ENCODE measurements at places on chromosomes 1 and 21. TPM values are rescaled to one million over a fixed set of nuclear protein-coding genes. Genes with fewer than 3 reads are reported as not detected.

The SPRR2B gene
- not detected for polyA plus RNA-seq

The HCRTR1 gene
- not detected for polyA plus RNA-seq

The CACYBP gene
- polyA plus RNA-seq = 181 TPM

The UCHL5 gene
- 14.5 TPM for polyA plus RNA-seq

The GJA8 gene
- polyA plus RNA-seq = not detected

The PCP4 gene
- polyA plus RNA-seq = 45.1 TPM

The HSPG2 gene
- polyA plus RNA-seq = 27.0 TPM

GRCh38 chr1:203124546-203125317 lies 2.8 kb upstream of the ADORA1 start:
- no peak for DNase-seq

GRCh38 chr1:230749150-230749549 lies 2.0 kb downstream of the CAPN9 start:
- DNase-seq = no peak

- no peak for DNase-seq
These were observed 71.9 kb downstream of the CEP350 start for GRCh38 chr1:180026556-180026955.

GRCh38 chr1:230957580-230957989 lies 21.1 kb downstream of the TTC13 start:
- no peak for DNase-seq

GRCh38 chr1:67559222-67559700 lies 125.7 kb upstream of the GADD45A start:
- no peak for DNase-seq

DNA sequence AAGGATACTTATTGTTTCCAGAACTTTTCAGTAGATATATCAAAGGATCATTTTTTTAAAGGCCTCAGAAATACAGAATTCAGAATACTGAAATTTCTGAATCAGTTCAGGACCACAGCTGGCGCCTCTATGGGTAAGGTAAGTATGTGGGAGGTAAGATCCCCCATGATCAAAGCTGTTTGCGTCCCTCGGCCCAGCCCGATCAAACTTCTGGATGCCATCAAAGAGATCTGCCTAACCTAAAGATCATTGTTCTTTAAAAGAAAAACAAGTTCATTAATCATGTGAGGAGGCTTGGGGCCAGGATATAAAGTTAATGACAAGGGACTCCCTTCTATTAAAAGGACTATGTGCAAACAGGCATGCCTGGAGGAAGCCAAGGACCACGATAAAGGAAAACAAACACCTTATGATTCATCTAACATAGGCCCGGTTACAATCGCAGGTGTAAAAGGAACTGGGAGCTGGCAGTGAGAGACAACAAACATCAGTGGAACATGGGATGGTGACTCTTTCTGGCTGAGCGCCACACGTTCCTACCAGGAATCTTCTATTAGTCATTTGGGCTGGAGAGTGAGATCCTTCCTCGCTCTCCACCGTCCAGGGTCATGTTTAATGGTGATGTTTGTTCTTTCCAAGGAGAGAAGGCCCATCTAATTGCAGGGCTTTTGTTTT lies 2.8 kb upstream of the BACE2 start:
- DNase-seq = no peak

DNA sequence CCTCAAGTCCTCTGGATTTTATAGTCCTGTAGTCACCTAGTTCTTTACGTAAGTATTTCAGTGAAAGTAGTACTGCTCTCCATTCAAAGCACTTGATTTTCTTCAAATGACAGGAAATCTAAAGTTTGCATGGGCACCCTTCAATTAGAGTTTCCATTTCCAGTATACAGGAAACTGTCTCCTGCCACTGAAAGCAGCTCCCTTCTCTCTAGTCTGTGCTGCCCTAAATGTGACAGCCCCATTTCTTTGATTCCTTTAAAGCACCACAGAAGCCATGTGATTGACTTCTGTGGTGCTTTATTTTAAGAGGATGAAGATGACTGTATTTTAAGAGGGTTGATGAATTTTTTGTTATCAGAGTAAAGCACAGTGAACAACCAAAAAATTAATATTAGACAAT lies 226.1 kb downstream of the DNAH14 start:
- DNase-seq = no peak

GRCh38 chr1:221972276-221973235 lies 230.7 kb upstream of the DUSP10 start:
- no peak for DNase-seq

DNA sequence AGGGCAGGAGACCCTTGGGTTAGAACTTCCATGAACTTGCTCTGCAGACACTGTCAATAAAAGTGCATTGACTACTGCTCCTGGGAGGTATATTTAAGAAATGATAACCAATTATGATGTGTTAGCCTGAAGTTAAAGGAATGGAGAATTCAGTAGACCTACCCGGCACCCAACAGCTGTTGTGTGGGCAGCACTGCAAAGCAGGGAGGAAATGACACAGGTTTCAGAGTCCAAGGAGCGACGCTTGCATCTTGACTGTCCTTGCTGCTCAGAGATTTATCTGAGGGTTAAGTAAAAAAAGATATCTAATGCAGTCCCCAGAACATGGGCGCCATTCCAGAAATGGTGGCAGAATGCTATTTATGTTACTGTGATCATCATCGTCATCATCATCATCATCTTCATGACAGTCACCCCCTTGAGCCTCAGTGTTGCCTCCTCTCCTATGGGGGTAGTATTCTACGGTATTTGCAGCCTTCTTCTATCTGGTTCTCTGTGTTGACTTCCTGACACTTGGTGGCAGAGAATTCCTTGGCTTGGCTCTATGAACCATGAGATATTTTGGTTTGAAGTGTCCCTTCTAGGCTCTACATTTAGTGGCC lies 225.9 kb downstream of the KAZN start:
- DNase-seq = no peak

DNA sequence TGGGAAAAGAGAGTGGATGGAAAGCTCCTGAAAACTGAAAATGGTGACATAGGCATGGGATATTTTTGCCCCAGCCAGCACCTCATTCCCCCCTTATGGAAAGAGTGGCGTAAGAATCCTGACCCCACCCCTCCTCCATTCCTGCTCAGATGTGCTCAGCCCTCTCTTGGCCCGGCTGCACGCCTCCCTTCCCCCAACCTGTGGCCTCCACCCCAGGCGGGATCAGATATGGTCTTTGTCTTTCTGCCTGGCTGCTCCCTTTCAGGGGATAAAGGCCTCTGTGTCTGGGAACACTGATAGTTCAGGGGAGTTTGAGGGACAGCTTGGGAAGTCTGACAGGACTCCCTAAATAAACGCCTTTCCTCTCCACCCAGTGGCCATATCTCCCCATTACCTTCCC lies 49.8 kb downstream of the KIRREL1 start:
- no peak for DNase-seq

GRCh38 chr21:29506947-29507346 lies 208.2 kb downstream of the BACH1 start:
- DNase-seq = no peak

GRCh38 chr1:39957299-39958015 lies 2.5 kb downstream of the MFSD2A start:
- peak; percentile 55 for DNase-seq

GRCh38 chr21:33433425-33434114 lies 30.4 kb downstream of the IFNGR2 start:
- no peak for DNase-seq

DNA sequence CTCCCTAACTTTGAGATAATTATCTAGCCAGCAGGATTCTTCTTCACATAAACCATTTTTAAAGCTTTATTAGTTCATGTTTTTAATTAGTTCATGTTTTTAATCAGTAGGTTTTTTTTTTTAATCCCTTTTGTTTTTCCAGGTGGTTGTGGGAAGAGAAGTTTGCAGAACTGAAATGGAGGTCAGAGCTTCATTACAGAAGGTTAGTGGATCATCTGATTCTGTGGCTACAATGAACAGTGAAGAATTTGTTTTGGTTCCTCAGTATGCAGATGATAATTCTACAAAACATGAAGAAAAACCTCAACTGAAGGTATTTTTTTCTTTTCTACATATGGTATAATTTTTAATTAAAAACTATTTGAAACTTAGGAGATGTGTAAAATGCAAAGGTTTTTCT lies 59.7 kb downstream of the RABGAP1L start:
- DNase-seq = no peak

DNA sequence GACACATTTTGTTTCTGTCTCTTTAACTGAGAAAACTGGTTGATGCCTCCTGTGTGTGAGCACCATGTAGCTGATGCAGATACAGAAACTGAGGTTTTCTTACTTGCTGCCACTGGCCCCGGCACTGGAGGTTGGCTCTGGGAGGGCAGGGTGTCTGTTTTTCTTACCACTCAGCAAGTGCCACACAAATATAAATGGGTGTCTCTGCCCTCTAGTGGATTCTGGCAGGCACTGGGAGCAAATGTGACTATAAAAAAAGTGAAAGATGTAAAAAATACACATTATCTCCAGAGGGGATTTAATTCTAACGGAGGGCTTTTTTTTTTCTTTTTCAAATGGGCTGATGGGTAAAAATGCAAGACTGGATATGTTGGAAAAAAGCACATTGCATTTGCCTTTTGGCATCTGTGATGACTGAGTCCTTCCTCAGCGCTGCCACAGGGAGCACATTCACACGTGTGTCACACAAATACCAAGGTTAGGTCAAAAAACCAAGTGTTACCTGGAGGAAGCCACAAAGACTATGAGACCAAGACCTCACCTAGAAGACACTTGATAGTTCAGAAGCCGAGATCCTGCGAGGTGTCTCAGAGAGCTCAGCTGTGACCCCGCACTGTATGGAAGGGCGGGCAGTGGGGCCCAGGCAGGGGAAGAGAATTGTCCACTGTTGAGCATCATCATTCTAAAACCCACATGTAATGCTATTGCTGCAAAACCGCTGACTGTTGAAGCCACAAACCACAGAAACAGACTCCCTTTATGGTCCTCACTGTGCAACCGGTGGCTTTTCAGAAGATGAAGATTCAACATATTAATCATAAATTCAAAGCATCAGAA lies 18.9 kb downstream of the PGBD2 start:
- DNase-seq = peak; percentile 60

- DNase-seq = no peak
These were observed 128.6 kb downstream of the PRDM2 start for GRCh38 chr1:13828454-13829151.

GRCh38 chr1:44151808-44152207 lies 10.4 kb upstream of the KLF18 start:
- DNase-seq = peak; percentile 7

DNA sequence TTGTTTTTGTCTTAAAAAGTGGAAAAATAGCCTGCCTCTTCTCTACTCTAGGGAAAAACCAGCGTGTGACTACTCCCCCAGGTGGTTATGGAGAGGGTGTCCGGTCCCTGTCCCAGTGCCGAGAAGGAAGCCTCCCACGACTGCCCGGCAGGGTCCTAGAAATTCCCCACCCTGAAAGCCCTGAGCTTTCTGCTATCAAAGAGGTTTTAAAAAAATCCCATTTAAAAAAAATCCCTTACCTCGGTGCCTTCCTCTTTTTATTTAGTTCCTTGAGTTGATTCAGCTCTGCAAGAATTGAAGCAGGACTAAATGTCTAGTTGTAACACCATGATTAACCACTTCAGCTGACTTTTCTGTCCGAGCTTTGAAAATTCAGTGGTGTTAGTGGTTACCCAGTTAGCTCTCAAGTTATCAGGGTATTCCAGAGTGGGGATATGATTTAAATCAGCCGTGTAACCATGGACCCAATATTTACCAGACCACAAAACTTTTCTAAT lies 35.0 kb upstream of the TDRD10 start:
- no peak for DNase-seq

All from brain (organoid and tissue), 16 donors.